Renal cortical epithelial cell (primary cell): ENCODE measurements at places on chromosomes 7 and 10. TPM values are rescaled to one million over a fixed set of nuclear protein-coding genes. Genes with fewer than 3 reads are reported as not detected.

The ELOVL3 gene
- 0.69 and 1.3 TPM in 2 replicates for total RNA-seq

The TEX36 gene
- not detected in 2 replicates for total RNA-seq

The AGMO gene
- total RNA-seq: 0.05 and 0.35 TPM in 2 replicates

The SPDYE6 gene
- total RNA-seq: not detected in 2 replicates

The IFIT1B gene
- total RNA-seq: not detected in 2 replicates

The CYP2E1 gene
- total RNA-seq: 0.40 and 7.6 TPM in 2 replicates

The LRRC18 gene
- not detected in 2 replicates for total RNA-seq

The OGDHL gene
- 7.1 and 58.5 TPM in 2 replicates for total RNA-seq

The IKZF1 gene
- total RNA-seq: 2.4 TPM in 1 of 2 replicates, not detected in the other

- peak; percentile 28 for DNase-seq
These were observed 59.5 kb upstream of the PDLIM1 start for GRCh38 chr10:95350219-95350829.

GRCh38 chr10:79487296-79488194, 24.8 kb upstream of the EIF5AL1 start:
- DNase-seq: peak; percentile 57

- DNase-seq: no peak
These were observed 865.9 kb downstream of the LRMDA start for GRCh38 chr10:76297358-76297757.

DNA sequence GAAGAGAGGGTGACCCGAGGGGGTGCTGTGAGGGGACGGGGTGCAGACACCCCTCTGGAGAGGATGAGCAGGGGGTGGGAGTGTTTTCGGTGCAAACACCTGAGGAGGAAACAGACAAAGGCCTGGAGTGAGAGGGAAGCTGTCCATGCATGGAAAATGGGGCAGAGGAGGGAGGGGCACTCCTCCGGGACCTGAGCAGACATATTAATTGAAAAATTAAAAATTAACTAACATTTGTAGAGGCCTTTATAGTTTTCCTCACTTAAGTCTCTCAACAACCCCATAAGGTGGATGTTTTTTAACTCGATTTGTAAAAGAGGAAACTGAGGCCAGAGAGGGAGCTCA, 1.2 kb downstream of the VPS37D start:
- DNase-seq: peak; percentile 23

GRCh38 chr7:82839555-82839954, 323.1 kb downstream of the PCLO start:
- DNase-seq: no peak

DNA sequence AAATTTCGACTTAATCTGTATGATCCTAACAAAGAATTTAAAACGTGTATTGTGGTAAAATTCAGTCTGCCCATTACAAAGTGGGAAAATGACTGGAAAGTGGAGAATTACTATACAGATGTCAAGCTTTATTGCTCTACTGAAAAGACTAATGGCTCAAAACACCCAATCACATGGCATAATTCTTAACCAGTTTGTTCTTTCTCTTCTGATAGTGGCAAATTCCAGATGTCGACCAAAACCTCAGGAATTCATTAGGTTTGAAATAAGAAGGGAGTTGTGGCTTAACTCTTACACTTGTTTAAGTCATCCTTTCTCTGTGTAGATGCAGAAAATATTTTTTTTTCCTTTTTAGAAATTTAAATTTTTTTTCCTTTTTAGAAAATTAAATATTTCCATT, 1254.9 kb upstream of the LRRN3 start:
- peak; percentile 2 for DNase-seq

DNA sequence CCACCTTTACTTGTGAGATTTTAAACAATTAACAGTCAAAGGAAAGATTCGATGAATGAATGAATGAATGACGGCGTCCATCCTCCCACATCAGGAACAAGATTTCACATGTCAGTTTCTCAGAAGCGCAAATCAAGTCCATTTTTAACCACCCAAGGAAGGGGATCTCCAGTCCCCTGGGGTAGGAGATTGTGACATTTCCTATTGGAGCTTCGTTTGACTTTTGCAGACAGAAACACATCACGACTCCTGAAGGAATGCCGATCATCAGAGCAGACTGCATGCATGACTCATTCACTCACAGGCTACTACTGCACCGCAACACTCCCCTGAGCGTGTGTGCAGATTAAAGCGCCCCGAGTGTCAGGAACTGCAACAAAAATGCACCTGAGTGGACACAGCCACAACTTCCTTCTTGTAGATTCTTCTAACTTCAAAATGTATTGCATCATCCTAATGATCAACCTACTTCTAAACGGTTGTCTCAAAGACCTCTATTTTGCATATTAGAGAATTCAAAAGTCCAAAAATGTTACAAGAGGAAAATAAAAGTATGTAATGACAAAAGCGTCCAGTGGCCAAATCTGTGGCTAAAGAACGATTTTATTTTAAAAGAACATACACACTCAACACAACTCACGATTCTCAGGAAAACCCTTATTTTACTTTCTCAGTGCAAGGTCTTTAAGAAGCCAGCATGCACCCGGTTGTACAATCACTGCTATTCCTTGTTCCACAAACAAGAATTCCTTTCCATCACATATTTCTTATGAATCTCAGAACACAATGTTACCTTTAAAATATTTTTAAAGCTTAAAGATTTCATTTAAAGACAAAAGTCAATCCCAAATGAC, 172.6 kb downstream of the FAM107B start:
- peak; percentile 95 for DNase-seq

DNA sequence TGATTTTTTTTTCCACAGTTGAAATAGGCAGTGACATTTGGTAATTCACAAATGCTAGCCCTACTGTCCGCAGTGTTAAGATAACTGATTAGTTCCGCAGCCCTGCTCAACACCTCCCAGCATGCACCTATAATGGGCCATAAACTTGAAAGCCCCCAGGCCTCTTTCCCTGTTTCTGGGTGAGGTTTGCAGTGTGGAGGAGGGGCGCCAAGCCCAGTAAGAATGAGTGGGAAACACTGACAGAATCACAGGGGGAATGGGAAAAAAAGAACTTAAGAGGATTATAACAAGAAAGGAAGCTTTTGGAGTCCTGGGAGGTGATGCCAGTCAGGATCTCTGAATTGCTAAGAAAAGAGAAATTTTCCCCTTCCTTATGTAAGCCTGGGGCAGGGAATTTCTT, 39.6 kb upstream of the SP8 start:
- DNase-seq: no peak

DNA sequence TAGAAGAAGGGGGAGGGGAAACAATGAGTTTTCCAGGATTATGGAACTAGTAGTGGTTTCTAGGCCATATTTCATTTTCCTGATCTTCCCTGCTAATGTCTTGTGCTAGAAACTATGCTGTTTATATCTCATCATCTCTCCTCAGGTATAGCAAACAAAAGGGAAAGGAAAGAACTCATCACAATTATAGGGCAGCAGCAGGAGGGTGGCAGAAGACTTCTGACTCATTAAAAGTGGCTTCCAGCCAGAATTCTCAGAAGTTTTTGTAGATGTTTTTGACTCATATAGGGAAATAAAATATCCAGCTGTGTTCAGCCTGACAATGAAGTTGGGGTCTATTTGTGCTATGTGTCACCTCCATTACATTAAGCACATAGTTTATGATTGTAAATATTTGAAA, 6.5 kb downstream of the AHR start:
- DNase-seq: peak; percentile 90

GRCh38 chr7:116180302-116180701, 30.0 kb upstream of the TES start:
- DNase-seq: peak; percentile 62

GRCh38 chr7:137774793-137775201, 72.0 kb downstream of the DGKI start:
- DNase-seq: peak; percentile 84

DNA sequence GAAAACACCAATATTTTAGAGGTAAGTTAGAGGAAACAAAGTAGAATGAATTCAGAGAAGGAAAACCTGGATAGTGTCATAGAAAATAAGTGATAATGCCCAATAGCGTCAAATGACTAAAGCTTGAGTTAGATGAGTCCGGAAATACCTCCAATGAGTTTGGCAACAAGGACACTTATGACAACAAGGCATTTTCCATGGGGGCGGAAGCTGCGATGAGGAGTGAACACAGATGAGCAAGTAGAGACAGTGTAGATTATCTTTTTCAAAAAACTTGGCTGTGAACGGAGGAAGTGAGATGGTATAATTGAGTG, 383 bp upstream of the R3HCC1L start:
- no peak for DNase-seq

GRCh38 chr10:121942749-121943416, 15.1 kb upstream of the ATE1 start:
- DNase-seq: peak; percentile 57

DNA sequence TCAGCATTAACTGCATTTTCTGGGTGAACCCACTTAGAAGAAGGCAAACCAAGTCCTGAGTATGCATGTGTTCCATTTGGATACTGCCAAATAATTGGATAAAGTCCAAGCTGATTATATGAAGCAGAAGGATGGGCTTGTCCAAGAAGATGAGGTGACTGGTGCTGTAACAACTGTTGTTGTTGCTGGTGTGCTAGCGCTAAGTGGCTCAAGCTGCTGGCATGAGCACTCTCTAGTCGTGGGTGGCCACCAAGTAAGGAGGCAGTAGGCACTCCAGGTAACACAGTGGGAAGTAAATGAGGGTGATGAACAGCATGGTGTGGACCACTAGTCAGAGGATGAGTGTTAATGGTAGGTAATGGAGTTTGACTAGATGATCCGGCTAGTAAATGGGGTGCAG, 80.4 kb downstream of the NRBF2 start:
- DNase-seq: no peak
